ENCODE measurements at places on chromosomes 2 and 18.

DNA sequence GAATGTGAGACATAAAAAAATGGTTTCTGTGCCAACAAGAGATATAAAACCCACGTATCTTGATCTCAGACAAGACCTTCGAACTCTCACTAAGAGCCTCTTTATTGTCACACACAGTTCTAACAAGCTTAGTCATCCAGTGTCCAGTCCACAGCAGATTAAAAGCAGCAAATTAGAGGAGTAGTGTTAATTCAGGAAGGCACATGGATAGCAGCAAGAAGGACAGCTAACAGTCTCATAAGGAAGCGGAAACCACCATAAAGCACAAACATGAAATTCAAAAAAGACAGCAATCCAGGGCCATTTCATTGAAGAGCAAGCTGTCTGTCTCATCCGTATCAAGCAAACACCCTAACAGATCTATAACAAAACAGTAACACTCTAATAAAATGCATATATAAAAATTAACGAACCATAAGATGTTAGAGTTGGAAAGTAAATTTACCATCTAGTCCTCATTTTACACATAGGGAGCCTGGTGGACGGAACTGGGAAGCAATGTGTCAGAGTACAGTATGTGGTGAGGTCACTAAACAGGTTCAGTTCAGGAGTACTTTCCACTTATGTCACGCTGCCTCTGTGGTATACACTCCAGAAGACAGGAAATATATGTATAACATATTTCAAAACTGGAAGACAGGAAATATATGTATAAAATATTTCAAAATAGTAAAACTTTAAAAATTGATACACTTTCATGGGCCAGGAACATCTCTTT lies 18.3 kb downstream of the AAK1 start:
- DNase-seq = no peak

DNA sequence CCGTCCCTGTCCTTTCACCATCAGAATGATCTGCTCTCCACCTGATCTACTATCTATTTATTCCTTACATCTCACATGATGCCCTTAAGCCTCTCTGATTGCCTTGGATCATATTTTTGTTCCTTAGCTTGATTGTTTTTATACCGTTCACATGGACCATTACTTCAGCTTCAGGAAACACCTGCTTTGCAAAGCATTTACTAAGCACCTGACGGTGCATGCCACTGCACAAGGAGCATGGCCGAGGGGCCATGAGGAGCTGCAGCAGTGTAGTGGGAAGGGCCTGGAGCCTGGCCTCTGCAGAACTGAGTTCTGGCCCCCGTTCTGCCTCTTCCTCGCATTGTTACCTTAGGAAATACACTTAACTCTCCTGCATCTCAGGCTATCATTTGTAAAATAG lies 124.1 kb upstream of the NDUFV2 start:
- no peak for DNase-seq

DNA sequence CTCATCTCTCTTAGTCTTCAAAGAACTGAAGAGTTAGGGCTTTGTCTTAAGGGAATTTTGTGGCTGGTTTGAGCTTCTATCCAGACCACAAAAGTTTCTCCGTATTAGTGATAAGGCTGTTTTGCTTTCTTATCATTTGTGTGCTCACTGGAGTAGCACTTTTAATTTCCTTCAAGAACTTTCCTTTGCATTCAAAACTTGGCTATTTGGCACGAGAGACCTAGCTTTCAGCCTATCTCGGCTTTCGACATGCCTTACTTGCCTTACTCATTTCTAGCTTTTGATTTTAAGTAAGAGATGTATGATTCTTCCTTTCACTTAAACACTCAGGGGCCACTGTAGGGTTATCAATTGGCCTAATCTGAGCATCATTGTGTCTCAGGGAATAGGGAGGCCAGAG lies 29.9 kb downstream of the HDHD2 start:
- DNase-seq = no peak

DNA sequence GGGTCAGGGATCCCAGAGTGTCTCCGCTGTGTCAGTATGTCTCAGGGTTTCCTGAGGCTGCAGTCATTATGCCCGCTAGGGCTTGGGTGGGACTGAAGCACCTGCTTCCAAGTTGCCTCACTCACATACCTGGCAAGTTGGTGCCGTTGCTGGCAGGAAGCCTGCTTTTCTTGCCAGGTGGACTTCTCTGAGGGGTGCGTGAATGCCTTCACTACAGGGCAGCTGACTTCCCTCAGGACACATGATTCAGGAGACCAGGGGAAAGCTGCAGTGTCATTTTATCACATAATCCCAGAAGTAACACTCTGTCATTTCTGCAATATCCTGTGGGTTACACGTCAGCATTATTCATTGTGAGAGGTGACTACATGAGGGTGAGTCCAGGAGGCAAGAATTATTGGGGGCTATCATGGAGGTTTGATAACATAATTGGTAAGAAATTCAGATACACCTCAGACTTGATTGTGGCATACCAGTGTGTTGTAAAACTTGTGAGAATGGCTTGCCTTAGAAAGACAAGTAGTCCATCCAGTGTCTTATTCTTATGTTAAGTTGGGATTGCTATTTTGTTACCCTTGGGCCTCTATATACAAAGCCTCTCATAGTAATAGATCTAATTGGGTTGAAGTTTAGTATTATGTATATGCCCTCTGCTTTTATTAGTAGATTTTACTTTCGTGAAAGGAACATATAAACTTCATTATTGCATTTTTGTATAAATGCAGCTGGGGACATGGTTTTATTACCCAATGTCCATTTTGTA lies 44.1 kb downstream of the NEDD4L start:
- DNase-seq = no peak

- DNase-seq = no peak
Measured at GRCh38 chr2:165471349-165471950, 2.0 kb downstream of the CSRNP3 start.

DNA sequence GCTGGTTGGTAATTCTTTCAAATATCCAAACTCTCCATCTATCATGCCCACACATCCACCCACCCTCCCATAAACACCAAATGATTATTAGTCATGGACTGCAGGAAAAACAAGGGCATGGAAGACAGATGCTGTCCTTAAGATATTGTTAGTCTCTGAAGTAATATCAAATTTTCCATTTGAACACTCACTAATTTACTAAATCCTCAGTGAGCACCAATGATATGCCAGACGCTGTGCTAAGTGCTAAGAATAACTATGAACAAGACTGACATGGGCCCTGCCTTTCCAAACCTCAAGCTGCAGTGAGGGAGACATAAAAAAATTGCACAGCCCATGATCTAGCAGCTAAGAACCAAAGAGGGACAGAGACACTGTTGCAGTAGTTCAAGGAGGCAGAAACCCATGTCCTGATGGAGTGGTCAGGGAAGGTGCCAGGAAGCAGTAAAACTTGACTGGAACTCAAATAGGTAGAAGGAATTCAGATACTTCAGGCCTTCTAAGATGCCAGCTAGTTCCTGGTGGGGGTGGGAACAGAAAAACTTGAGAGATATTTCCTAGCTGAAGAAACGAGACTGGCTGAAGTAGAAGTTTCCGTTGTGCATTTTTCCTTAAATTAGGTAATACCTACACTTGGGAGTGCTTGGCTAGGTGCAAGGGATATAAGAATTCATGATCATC lies 182.1 kb downstream of the OSR1 start:
- no peak for DNase-seq

DNA sequence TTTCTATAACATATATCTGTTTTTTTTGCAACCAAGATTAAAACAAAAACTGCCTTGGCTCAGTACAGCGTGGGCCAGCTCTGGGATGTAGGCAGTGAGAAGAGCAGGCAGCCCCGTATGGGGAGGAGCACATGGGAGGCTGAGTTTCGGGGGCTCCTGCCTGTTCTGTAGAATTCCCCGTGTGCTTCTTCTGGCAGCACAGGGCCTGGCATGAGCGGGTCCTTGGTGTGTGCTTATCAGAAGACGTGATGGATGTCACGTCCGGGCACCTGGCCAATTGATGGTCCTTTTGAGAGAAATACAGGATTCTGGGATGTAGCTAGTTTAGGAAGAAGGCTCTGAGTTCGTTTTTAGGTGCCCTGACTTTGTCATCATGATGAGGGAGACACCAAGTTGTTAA lies 16.2 kb downstream of the IMPA2 start:
- DNase-seq = no peak

DNA sequence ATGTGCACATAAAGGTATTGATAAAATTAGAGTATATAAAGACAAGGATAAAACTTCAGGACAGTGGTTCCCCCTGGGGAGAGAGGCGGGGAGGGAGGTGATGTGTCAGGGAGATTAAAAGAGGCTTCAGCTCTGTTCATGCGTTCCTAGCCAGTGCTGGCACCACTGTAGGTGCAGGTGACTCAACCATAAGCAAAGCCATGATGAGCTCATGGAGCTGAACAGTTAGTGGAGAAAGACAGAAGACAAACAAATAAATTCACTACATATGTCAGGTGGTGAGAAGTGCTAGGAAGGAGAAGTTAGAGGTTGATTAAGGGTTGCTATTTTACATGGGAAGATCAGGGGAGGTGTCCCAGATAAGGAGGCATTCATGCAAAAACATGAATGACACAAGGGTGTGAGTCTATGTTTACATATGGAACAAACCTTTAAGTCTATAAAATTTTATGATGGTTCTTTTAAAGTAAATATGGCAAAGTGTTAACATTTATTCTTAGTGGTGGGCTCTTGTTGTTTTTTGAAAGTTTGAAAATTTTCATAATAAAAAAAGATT lies 136.0 kb downstream of the ANKRD44 start:
- DNase-seq = no peak

- no peak for DNase-seq
Measured at GRCh38 chr2:149561309-149561926, 26.2 kb downstream of the MMADHC start.

- no peak for DNase-seq
Measured at GRCh38 chr2:100664756-100665101, 101.9 kb downstream of the PDCL3 start.

DNA sequence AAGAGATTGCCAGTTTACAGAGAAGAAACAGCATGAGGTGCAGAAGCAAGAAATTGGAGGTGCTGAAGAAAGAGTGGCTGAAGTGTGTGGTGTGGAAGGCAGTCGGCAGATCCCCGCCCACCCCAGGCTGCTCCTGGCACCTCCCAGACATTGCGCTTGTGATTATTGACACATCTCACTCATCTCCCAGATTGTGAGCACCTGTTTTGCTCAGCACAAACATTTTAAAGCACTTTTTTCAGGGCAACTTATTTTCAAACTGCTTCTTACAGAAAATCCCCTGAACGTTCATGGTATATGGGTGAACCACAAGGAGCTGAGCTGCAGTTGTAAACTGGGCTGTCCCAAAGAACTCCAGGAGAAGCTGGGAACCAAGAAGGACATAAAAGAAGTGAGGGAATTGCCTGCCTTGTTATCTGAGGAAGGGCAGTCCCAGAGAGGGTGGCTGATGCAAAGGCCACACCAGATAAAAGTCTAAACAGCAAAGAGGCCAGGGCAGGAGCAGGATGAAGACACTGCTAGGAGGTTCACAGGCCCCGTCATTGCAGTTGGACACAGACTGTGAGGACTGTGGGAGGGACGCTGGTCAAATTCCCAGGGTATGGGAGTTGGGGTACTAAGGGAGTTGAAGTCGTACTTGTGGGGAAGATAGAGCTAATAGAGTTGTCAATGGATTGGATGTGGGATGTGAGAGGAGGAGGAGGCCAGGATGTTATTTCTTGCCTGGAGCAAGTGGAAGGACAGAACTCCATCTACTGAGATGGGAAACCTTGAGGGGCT lies 65.1 kb downstream of the INPP4A start:
- no peak for DNase-seq

- no peak for DNase-seq
Measured at GRCh38 chr2:134220344-134220974, 33.4 kb upstream of the MGAT5 start.

Data from GM12891 (cell line).